Activated T-cell treated with anti-CD3 and anti-CD28 coated beads for 1 hour (primary cell): ENCODE measurements at places on chromosomes 4 and X.

DNA sequence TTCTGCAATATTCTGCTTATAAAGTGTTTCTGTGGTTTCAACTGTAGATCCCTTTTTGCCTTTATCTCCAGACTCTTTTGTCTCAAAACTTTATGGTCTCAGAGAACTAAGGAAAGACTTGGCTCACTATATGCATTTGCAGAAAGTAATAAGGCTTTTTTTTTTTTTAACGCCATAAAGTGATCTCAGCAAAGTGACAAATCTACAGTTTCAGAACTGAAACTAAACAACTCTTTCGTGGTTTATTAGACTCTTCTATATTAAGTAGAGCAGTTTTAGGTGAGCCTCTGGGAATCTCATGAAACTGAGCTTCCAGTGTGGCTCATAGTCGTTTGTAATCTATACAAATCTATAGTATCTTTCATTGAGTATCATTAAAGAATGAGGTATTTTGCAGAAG lies 15.3 kb downstream of the ATP7A start:
- no peak for DNase-seq

- DNase-seq, result no peak
Observed at GRCh38 chr4:43394976-43395375, 502.5 kb downstream of the GRXCR1 start.

DNA sequence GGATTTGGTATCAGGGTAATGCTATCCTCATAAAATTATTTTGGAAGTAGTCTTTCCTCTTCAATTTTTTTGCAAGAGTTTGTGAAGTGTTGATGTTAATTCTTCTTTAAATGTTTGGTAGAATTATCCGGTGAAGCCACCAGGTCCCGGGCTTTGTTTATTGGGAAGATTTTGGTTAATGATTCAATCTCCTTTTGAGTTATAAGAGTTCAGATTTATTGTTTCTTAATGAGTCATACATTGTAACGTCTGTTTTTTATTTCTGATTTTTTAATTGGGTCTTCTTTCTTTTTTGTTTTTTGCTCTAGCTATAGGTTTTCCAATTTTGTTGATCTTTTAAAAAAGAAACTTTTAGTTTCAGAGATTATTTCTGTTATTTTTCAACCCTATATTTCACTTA lies 412.3 kb downstream of the PDGFC start:
- no peak for DNase-seq

GRCh38 chr4:62898115-62898514 lies 1511.1 kb downstream of the TECRL start:
- DNase-seq, result no peak

DNA sequence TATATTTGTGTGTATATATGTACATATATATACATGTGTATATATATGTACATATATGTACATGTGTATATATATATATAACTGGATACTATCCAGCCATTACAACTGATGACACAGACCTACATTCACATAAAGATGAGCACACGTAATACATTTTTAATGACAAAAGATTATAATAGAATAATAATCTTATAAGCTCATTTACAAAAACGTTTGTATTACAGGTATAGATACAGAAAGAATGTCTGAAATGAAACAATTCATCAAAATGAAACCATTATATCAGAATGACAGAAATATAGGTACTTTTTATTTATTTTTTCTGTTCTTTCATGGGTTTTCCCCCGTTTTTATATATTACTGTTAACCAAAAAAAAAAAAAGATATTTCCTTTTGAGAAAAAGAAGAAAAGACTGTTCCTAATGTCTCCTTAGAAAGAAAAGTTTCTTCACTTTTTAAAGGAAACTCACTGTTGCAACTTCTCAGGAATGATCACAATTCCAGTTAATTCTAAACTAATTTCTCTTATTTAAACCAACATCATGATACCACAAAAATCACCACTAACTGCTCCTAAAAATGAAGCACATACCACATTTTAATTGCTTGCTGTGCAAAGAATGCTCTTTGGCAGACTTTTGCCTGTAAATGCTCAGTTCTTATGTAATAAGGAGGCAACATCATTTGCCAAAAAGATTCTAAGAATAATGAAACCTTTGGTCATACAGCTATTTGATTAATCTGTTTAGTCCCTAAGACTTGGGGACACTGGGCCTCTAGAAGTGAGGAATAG lies 18.9 kb downstream of the LEF1 start:
- DNase-seq, result no peak

GRCh38 chr4:72974694-72975487 lies 94.6 kb downstream of the COX18 start:
- no peak for DNase-seq

DNA sequence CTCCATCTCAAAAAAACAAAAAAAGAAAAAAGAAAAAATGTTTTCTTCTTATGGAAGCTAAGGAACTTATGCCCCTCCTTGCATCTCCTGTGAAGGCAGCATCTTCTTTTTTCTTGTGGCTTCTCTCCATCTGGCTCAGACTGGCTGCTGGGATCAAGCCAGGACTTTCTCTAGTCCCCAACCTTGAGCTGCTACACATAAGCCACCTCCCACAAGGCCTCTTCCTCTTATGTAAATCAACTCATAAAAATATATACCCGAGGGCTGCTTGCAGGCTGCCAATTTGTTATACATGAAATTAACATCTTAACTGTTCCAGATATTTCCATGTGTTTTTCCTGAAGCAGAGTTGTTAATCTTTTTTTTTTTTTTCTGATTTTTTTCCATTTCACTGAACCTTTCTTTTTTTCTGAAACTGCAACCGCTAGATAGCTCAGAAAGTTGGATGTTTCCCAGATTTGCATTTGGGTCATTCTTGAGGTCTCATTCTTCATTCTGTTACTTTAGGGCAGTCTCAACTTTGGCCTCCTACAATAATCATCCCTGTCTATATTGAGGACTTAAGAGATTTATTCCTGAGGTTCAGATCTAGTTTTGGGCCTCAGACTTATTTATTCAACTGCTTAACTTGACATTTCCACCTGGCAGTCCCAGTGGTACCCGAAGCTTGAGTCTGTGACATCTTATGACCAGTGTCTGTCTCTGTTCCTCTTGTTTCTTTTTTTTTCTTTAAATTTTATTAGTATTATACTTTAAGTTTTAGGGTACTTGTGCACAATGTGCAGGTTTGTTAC lies 10.3 kb downstream of the SNX25 start:
- DNase-seq, result no peak

GRCh38 chrX:118047446-118048186 lies 69.0 kb downstream of the KLHL13 start:
- no peak for DNase-seq

- DNase-seq, result no peak
Observed at GRCh38 chrX:10254739-10255138, 98.0 kb downstream of the CLCN4 start.

DNA sequence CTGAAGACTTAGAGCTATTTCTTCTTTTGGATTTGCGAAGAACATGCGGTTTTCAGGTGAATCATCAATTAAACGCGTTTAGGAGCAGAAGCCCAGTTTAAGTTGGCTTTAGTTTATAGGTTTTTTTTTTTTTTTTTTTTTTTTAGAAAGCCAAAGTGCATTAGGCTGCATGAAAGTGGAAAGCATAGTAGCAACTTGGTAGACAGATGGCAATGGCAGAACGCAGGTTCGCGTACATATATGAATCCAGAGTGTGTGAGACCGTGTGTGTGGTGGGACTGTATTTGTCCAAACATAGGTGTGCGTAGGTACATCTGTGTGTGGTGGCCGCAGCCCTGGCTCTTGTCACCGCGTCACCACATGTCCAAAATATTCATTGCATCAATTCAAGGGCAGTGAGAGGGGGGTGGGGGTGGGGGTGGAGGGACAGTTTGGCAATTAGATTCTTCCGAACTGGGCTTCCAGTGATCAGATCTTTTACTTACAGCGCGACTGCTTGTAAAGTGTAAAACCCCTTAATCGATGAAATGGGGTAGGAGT lies 901 bp downstream of the JADE1 start:
- no peak for DNase-seq
